GM23248 (cell line): ENCODE measurements at places on chromosomes 16 and 17.

- DNase-seq = peak; percentile 64
These were observed 60.4 kb downstream of the NOG start for GRCh38 chr17:56653877-56654276.

DNA sequence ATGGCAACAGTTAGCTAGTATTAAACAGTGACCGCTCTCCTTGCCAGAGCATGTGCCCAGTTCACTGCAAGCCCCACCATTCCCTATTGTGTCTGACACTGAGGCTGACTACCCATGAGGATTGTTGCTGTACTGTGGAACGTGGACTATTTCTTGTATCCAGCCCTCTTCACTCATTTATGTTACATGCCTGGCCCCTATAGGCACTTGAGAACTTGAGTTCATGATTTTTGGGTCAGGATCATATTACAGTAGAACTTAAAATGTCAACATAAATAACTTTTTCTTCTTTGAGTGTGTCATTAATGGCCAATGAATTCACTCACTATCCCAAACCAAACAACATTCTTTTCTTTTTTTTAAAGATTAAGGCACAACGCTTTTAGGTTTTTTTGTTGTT lies 55.7 kb downstream of the LYRM1 start:
- DNase-seq = peak; percentile 23

GRCh38 chr17:3556916-3557767 lies 470 bp downstream of the TRPV3 start:
- no peak for DNase-seq

DNA sequence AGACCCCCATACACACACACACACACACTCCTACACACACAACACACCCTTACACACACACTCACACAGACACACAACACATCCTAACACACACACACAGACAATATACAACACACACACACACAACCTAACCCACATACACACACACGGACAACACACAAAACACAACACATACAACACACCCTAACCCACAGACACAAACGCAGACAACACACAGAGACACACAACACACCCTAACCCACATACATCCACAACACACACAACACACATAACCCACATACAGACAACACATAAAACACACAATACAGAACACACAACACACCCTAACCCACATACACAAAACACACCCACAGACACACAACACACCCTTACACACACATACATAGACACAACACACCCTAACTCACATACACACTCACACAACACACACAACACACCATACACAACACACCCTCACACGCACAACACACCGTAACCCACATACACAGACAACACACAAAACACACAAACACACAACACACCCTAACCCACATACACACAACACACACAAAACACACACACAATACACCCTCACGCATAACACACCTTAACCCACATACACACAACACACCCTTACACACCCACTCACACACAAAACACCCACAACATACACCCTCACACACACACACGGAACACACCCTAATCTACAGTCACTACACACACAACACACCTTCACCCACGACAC lies 4.4 kb downstream of the ASGR1 start:
- DNase-seq = no peak

DNA sequence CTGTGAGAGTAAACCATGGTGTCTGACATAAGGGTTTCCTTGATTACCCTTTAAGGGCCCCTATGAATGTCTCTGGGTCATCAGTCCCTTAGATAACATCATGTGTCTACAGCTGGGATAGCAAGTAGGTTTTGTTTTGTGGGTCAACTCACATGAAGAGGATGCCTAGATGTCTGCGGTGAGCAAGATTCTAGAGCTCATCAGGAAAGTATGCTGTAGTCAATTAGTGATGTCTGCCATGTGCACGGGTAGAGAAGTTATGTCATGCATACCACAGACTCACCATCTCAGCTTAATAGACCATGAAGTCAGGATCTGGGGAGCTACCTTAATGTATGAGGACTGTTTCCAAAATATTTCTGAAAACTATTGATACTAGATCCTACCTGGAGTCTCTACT lies 57.5 kb downstream of the CDH13 start:
- DNase-seq = peak; percentile 11

DNA sequence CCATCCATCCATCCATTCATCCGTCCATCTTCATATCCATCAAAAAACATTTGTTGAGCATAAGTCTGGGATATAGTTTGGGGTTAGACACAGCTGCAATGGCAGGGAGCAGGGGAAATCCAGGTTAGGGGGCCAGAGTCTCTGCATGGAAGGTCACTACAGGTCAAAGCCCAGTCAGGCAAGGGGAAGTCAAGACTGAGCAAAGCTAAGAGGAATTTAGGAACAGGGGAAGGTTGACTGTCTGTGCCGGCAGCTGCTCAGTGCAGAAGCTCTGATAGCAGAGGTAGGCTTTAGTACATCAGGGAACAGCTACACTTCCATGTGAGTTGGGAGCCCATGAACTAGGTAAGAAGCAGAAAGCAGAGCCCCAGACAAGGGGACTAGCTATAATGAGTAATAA lies 68.1 kb downstream of the IRF8 start:
- DNase-seq = no peak

- DNase-seq = no peak
These were observed 345.8 kb upstream of the CDH5 start for GRCh38 chr16:66020642-66021041.

DNA sequence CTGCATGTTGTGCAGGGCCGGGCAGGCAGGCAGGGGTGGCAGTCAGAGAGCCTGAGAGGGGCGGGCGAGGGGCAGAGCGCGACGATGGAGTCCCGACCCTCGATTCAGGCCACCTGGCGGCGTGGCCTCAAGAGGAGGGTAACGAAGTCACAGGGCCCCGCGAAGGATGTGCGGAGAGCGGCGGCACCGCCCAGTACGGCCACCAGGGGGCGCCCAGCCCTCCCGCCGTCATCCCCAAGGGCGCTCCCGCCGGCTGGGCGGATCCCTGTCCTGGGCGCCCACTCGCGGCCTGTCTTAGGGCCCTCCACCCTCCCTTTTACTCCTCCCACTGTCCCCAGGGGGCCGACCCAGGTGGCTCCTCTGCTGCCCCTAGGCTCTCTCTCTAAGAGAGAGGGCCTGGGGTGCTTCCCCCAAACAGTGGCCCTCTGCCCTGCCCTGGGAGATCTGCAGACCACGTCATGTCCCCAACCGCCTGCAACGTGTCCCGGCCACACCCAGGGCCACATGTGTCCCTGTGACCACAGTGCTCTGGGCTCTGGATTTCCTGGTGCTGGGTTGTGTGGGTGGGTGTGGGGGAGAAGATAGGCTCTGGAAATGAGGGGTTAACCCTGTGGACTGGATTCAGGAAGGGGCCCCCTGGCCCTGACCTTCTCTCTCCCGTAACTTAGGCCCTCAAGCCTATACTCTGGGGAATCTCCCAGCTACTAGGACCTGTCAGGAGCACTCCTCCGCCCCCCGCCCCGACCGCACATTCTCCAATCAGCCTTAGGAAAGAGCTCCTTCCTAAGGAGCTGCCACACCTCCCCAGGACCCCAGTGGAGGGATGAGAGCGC lies 5.9 kb downstream of the DPEP2 start:
- peak; percentile 86 for DNase-seq

DNA sequence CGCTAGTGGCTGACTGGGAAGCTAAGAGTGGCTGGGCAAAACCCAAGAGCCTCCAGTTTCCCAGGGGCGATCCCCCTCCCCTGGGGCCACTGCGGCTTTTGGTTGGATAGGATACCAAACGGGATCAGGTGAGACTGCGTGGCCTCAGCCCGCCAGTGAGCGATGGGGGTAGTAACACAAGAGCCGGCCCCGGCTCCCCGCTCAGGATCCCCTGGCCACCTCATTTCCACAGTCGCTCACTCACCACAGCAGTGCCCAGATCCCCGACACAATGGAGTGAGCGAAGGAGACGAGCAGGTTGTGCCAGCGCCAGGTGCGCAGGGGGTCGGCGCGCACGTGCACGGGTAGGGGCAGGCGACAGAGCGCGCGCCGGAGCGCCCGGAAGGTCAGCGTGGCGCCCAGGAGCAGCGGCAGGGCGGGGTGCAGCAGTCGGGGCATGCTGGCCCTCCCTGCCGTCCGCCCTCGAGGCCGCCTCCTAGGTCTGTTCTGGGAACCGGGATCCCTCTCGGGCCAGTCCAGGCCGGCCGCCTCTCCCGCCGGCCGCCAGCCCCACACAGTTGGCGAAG lies 290 bp downstream of the TLCD1 start:
- peak; percentile 90 for DNase-seq

- DNase-seq = no peak
These were observed 227.8 kb downstream of the ABCC12 start for GRCh38 chr16:47928008-47928407.

- DNase-seq = peak; percentile 31
These were observed 32.1 kb downstream of the CCDC40 start for GRCh38 chr17:80068301-80069222.

- peak; percentile 30 for DNase-seq
These were observed 21.5 kb upstream of the KCNJ16 start for GRCh38 chr17:70053241-70054234.

DNA sequence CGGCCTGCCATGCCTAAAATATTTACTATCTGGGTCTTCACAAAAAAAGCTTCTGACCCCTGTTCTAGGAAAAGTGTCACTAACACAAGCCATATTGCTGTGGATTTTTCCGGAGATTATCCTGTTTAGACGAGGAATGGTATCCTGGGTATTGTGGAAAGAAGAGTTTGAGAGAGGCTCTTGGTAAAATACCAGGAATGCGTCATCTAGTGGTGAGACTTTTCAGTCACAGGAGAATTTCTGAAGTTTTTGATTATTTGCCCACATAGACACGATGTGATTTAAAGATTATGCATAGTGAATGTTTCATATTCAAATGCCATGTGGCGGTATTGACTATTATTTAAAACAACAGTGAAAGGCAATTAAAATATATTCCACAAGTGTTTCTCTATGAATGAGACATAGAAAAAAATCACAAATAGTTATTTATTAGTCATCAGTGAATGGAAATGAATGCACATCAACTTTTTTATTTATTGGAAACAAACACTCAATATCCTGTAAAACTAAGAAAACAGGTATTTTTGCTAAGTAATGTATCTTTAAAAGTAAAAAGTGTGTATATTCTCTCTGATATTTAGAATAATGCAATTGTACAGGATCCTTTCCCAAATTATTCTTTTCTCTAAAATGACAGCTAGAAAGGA lies 7.8 kb downstream of the KRT28 start:
- peak; percentile 73 for DNase-seq

GRCh38 chr16:2663553-2664546 lies 18.5 kb upstream of the KCTD5 start:
- peak; percentile 71 for DNase-seq

- DNase-seq = peak; percentile 57
These were observed 10.4 kb upstream of the SLC47A2 start for GRCh38 chr17:19726631-19727376.

DNA sequence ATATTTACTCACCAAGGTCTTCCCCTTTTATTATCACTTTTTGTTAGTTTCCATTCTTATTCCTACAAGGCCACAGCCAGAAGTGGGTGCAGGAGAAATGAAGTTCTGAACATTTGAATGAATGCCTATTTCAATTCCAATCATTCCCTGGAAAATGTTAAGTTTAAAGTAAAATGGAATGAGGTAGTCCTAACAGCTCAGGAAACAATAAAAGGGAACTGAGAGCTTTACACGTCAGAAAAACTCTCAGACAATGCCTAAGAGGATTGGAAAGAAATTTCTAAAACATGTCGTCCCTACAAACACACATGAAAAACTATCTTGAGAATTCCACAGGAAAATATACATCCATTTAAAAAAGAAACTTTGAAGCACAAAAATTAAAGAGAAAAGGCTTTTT lies 238.8 kb downstream of the STX8 start:
- DNase-seq = no peak

DNA sequence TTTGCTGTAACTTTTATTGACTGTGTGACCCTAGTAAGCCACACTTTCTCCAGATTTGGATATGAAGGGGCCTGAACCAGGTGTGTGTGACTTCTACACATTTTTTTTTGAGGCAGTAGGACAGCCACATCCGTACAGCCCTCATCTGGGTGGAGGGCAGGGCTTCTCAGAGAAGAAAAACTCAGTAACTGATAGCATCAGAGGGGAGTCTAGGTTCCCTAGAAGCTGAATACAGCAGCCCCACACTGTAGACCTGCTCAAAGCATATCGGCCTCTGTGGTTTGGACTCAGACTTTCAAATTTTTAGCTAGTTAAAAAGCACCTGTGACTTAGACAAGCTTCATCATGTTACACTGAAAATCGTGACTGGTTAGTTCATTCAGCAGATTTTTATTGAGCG lies 10.8 kb downstream of the PRSS54 start:
- DNase-seq = no peak

GRCh38 chr17:66540131-66540781 lies 237.8 kb downstream of the PRKCA start:
- DNase-seq = peak; percentile 95

DNA sequence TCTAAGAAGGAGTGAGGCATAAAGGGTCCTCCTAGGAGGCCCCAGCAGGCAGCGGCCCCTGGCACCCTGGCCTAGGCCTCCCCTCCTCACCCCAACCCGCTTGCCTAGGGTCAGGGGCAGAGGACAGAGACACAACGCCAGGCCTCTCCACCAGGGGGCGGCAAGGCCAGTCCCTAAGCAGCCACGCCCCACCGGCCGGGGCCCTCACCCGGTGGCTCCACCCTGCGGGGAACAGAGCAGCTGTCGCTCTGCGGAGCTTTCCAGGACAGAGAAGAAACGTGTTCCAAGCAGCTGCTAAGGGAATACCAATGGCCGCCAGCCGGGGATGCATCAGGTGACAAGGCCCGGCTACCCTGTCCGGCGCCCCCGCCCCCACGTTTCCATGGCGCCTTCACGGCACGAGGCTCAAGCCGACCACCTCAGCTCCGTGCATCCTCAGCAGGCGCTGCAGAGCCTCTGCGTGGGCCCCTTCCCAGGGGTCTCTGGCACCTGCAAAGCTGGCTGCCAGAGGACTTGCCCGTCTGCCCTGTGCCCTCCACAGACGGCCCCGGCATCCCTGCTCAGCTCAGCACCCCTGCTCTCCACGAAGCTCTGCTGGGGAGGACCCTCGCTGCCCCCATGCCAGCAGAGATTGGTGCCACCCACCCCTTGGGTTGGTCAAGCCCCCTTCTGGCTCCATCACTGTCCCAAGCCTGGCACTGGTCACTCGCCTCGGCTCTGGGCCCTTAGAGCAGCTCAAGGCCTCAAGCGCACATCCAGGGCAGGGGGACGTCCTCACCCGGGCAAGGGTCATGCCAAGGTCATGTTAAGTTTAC lies 5.6 kb downstream of the ZNF598 start:
- DNase-seq = peak; percentile 94

- DNase-seq = peak; percentile 36
These were observed 878 bp downstream of the KRT10 start for GRCh38 chr17:40821536-40821935.
